ENCODE measurements at places on chromosomes 1 and 21. TPM values are rescaled to one million over a fixed set of nuclear protein-coding genes. Genes with fewer than 3 reads are reported as not detected.

SEMA6C gene
- 2.2 TPM for total RNA-seq

CAMK2N1 gene
- total RNA-seq: 18.2 TPM

OR2L13 gene
- not detected for total RNA-seq

KDF1 gene
- 10.0 TPM for total RNA-seq

TMEM54 gene
- 119 TPM for total RNA-seq

KRTAP19-3 gene
- not detected for total RNA-seq

SNX7 gene
- 54.0 TPM for total RNA-seq

RGS16 gene
- total RNA-seq: 0.81 TPM

TFF2 gene
- total RNA-seq: not detected

FCMR gene
- total RNA-seq: 0.65 TPM

GBP5 gene
- total RNA-seq: not detected

THEM5 gene
- total RNA-seq: not detected

TM2D1 gene
- 59.5 TPM for total RNA-seq

HHIPL2 gene
- total RNA-seq: not detected

PTPN7 gene
- not detected for total RNA-seq

RPE65 gene
- not detected for total RNA-seq

SETDB1 gene
- total RNA-seq: 20.6 TPM

BTBD8 gene
- total RNA-seq: 8.7 TPM

HES4 gene
- total RNA-seq: 141 TPM

G0S2 gene
- total RNA-seq: 12.9 TPM

GUCA2A gene
- total RNA-seq: not detected

ADCY10 gene
- total RNA-seq: not detected

C1orf210 gene
- 2.5 TPM for total RNA-seq

GPR37L1 gene
- total RNA-seq: 0.07 TPM

GAS5 gene
- 645 TPM for total RNA-seq

NR1I3 gene
- not detected for total RNA-seq

ARHGEF16 gene
- total RNA-seq: 36.6 TPM

PEX14 gene
- 22.2 TPM for total RNA-seq

PDE9A gene
- total RNA-seq: 1.3 TPM

LCE1B gene
- total RNA-seq: not detected

NEXN gene
- total RNA-seq: 13.5 TPM

ADGRL2 gene
- 22.4 TPM for total RNA-seq

ACTL8 gene
- total RNA-seq: not detected

ANKRD65 gene
- total RNA-seq: 2.7 TPM
